CD4-positive, alpha-beta T cell treated with Interleukin-10 for 1 hour (primary cell): ENCODE measurements at places on chromosomes 5 and 9.

DNA sequence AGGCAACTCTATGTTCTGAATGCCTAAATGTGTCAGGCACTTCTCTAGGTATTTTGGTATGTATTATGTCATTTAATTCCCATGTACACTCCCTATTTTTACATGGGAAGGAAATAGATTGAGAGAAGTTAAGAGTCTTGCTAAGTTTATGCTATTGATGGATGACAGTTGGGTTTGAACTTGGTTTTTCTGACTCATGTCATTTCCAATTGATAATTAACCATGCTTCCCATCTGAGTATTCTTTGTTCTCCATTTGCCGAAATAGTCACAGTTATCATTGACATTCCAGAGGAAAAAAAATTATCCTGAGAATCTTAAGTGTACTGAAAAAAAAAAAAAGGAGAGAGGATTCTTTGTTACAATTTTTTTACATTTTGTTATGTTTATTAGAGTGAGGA is 23.1 kb upstream of the DMRTA1 start:
- no peak for DNase-seq

GRCh38 chr5:60377826-60378225 is 322.1 kb downstream of the DEPDC1B start:
- DNase-seq = no peak

DNA sequence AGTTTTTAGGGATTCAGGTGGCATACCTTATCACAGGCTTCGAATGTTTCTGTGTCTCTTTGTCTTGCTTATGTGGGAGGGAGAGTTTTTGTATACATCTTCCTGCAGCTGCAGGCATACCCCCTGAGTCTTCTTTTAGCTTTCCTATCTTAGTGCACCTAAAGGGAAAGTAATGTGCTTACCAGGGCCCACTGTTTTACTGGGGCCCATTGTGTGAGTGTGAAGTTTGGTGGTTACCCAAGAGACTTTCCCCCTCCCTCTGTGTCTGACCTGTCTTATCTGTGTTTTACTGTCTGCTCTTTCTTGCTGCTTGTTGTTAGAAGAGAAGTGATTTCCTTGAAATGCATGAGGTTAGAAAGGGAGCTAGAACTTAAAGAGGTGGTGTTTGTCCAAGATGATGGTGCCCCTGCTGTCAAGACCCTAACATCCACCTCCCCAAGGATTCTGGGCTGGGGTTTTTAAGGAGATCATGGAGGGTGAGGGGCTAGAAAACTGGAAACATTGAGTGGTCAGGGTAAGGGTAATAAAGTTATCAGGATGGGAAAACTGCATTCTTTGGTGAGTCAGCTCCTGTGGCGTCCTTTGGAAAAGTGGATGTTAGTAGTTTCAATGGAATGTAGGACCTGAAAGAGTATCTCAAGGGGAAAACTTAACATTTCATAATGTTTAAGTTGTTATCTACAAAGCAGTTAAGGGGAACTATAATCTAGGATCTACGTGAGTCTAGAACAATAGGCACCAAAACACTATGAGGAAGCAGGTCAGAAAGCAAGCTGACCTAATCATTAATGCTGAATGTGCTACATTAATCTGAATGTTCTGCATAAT is 583.5 kb upstream of the TUSC1 start:
- no peak for DNase-seq

DNA sequence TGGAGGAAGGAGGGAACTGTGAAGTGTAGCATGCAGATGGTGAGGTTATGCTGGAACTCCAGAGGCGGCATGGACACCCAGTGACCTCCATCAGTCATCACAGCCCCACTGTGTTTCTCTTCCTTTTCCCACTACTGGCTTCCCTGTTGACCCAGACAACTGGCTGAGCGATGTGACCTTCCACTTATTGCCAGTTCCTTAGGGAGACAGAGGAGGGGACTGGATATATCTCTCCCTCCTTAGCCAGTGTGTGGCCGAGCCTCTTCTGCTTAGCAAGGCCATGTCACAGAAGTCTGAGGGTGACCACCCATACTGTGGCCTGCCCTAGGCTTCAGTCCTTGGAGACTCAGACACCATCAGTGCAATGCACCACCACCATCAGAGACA is 3.0 kb upstream of the PHYKPL start:
- DNase-seq = no peak

GRCh38 chr9:17776735-17777134 is 197.9 kb downstream of the SH3GL2 start:
- no peak for DNase-seq

DNA sequence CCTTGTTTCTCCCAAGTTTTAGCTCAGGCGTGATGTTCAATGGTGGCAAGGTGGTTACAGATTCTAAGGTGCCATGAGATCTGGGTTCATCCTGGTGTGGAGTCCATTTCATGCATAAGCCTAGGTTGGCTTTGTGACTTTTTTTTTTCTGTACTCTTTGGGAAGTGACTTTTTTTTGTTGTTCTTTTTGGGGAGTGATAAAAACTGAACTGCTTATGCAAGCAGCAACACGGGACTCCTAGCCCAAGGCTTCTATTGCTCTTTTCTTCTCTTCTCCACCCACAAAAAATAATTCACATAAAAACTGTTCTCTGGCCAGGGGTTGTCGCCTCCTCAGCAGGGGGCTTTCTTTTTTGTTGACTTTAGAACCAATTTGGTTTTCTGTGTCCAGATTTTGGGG is 15.4 kb downstream of the STC2 start:
- no peak for DNase-seq

GRCh38 chr5:9644630-9645029 is 14.5 kb upstream of the TAS2R1 start:
- DNase-seq = no peak

- peak; percentile 83 for DNase-seq
Measured at GRCh38 chr9:33446946-33447798, at the start of gene AQP3. Gene AQP3, minus strand, starts transcription at chr9:33447593. Its CDS starts 63 bp downstream, at chr9:33447530.

GRCh38 chr9:128765499-128765898 is 6.2 kb downstream of the ZER1 start:
- no peak for DNase-seq

DNA sequence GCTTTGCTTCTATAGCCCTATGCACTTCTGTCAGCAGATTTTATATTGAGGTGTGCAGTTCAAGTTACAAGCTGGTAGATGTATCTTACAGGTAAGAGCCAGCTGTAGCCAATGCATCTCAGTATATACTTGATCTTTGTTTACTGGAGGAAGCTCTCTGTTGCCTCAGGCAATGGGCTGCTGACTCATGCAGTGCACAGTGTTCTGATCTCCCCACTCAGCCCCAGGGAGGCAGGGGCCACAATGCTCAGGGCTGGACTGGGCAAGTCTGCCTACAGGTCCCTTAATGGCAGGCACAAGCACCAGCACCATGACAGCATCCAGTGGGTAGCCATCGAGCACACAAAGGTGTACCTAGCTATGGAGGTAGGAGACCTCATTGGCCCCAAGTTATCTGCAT is 178.8 kb upstream of the CDH10 start:
- DNase-seq = no peak

DNA sequence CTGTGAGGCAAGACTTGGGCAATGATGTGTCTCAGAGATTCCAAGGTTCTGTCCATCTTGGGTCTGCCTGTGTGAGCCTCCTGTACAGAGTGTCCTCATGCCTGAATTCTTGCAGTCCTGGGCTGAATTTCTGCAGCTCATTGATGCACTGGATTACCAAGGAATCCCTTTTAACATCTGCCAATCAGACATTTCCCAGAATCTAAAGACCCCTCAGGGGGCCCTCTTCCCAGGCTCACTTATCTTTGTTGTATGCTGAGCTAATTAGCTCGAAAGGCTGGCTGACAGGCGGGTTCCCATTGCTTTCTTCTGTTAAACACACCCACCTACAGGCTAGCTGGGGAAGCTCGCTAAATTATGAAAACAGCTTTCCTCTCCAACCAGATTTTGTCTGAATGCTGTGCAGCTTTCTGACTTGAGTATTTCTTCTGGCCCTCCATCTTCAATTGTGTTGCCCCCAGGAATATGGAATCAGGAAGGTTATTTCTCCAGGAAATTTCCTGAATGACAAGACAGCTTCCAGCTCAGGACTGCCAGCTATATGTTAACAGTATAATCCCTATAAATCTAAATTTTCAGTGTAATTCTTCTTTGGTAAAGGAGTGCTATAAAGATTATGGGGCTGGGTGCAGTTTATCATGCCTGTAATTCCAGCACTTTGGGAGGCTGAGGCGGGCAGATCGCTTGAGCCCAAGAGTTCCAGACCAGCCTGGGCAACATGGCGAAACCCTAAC is at the start of gene LIX1:
TSS of gene LIX1 (minus strand) at position 91 of the 734 bp plus-strand sequence. CDS start at position 56, 35 bp downstream.
- DNase-seq = peak; percentile 36

DNA sequence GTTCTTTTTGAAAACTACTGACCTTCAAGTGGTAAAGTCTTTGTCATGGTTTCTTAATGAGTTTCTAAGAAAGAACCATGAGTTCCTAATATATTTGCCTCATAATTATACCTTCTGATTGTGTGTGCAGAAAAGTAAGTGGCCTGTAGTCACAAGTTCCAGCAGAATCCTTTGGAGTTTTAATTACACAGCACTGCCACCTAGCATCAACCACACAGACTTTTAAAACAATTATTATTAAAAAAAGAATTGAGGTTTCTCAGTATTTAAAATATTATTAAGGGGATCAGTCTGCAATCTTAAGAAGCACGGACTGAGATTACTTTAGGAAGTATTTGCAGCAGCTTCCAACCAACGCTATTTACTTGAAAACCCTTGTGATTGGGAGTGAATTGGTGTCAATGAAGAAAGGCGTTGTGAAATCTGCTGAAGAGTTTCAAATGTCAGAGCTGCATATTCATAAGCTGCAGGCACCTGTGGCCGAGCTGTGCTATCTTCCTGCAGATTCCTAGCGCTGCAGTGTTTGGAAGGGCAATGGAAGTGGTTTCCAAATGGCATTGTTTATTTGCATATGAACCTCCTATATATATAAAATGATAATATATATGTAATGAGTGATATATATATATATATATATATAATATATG is 1074.2 kb upstream of the WWC1 start:
- no peak for DNase-seq

DNA sequence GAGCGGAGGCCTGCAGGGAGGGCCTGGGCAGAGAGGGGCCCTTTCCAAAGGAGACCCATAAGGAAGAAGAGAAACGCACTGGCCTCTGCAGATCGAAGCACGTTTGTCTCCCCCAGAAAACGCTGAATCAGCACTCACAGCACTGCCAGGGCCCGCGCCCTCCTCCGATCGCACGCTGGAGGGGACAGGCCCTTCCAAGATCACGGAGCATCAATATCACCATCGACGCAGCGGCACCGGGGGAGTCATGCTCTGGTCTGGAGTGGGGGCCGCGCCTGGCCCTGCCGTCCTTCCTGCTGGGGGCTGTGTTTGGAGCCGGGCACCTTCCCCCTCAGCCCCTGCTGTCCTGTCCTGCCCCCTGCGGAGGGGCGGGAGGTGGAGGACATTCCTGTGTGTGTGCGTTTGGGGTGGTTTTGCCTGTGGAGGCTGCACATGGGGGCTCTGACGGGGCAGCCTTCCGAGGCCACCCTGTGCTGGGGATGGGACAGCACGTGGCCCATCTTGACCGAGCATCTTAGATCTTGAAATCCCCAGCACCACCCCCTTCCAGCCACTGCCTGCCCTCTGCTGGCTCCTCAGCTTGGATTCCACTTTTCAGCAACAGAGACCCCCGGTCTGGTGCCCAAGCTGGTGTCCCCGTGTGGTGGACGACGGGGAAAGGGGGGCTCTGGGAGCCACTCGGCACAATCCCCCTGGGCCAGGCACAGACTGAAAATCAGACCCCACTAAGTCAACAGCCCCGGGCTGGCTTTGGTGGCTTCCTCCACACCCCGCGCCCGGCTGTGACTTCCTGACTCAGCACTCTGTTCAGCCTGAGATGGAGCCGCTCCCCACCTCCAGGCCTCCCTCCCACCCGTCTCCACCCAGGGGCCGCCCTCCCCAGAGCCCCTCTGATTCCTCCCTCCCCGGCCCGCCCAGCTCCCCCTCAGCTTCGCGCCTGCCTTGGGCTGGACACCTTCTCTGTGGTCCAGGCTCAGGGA is 8.3 kb downstream of the TMEM250 start:
- DNase-seq = peak; percentile 47

DNA sequence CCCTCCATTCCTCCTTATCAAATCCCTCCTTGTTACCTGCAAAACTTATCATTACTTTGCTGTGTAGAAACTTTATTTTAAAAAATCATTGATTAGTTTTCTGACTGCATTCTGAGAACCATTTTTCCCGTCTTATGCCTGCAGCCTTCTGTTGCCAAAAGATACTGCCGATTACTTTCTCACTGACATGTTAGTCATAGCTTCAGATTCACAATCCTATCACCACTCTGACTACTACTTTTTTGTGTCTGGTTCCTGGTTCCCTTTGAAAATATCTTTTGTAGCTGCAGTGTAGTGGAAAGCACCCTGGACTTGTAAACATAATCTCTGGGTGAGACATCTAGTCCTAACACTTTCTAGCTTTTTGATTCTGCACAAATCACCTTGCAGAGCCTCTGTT is 71.7 kb downstream of the NR2F1 start:
- DNase-seq = no peak

GRCh38 chr5:5505815-5506214 is 83.3 kb downstream of the ICE1 start:
- no peak for DNase-seq

DNA sequence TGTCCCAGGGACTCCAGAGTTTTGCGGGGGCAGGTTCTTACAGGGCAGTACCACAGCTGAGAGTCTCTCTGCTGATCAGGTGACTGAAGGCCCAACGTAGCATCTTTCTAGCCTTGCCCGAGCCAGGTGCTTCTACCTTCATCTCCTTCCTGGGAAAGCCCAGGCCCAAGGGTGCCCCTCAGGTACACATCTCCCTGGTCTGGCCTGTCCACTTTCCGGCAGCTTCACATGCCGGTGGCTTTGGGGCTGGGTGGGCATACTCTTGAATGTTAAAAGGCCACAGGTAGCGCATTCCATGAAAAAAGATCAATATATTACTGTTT is 5.7 kb upstream of the PHYKPL start:
- DNase-seq = no peak

GRCh38 chr5:174352681-174353080 is 307.2 kb downstream of the NSG2 start:
- no peak for DNase-seq

- DNase-seq = no peak
Measured at GRCh38 chr5:156121234-156121633, 205.7 kb upstream of the SGCD start.

GRCh38 chr9:82572146-82572545 is 490.8 kb downstream of the RASEF start:
- DNase-seq = no peak
